ENCODE measurements at places on chromosomes 11 and 22.

DNA sequence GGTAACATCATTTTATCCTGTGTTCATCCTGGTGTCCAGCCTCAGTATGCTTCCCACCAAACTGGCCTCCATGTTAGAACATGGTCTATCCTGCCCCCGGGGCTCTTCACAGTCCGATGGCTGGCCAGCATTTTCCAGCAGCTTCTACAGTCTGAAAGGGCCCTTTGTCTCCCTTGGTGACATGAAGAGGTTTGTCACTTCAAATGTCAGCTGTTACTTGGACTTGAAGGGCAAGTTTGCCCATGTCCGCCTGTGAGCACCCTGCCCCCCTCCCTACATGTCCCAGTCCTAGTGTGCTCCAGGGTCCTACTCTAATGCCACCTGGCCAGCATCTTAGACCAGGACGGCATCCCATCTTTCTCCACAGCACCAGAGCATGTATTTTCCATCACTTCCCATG lies 24.7 kb downstream of the PATZ1 start:
- DNase-seq, result no peak

DNA sequence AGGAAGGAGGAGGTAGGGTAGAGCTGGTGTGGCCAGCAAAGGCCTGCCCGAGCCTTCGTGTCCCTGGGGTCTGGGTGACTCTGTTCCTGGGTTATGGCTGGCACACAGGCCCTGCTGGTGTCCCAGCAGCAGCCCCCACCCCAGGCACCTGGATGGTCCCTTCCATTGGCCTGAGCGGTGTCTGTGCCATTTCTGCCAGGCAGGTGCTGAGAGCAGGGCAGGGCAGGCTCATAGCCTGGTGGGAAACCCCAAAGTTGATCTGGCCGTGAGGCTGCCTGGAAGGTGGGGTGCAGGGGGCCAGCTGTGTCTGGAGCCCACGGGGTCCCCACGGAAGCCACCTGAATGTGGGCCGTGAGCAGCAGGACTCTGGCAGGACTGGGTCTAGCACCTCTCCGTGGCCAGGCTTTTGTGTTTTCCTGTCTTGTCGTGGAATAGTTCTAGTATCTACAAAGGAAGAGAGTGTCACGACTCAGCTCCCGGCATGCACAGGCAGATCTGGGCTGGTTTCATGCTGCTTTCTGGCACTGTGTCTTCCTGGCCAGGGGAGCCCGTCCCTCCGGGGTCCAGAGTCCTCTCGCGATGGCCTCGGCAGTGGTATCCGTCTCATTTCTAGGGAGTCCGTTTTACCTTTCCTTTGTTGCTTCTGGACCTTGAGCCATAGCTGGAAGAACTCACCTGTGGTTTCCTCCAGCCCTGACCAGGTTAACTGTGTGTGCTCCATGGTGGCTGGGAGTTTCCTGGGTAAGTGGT lies 83.7 kb downstream of the KCNQ1 start:
- DNase-seq, result no peak

GRCh38 chr11:62370743-62371440 lies 33.6 kb downstream of the ASRGL1 start:
- DNase-seq, result peak; percentile 48

- DNase-seq, result no peak
Observed at GRCh38 chr11:86176165-86176884, 68.2 kb upstream of the EED start.

DNA sequence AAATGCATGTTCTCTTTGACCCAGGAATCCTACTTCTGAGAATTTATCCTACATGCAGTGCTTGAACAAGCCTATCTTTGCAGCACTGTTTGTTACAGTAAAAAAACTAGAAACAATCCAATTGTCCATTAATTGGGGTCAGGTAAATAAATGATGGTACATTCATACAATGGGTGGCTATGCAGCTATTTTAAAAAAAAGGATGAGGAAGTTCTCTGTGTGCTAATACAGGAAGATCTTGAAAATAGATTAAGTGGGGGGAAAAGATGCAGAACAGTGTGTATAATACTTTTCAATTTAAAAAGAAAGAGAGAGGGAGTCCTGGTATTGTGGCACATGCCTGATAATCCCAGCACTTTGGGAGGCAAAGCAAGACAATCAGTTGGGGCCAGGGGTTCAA lies 9.5 kb upstream of the CREB3L1 start:
- DNase-seq, result no peak

Measured in activated gamma-delta T cell (primary cell).